B cell (primary cell): ENCODE measurements at places on chromosomes 2 and 18.
A peak's percentile ranks its signal among the peaks of the same experiment; 100 is the strongest.

- no peak for DNase-seq
Measured at GRCh38 chr18:2714140-2714539, 58.6 kb downstream of the SMCHD1 start.

- DNase-seq: peak; percentile 93
Measured at GRCh38 chr2:84939426-84940087, 31.4 kb upstream of the KCMF1 start.

DNA sequence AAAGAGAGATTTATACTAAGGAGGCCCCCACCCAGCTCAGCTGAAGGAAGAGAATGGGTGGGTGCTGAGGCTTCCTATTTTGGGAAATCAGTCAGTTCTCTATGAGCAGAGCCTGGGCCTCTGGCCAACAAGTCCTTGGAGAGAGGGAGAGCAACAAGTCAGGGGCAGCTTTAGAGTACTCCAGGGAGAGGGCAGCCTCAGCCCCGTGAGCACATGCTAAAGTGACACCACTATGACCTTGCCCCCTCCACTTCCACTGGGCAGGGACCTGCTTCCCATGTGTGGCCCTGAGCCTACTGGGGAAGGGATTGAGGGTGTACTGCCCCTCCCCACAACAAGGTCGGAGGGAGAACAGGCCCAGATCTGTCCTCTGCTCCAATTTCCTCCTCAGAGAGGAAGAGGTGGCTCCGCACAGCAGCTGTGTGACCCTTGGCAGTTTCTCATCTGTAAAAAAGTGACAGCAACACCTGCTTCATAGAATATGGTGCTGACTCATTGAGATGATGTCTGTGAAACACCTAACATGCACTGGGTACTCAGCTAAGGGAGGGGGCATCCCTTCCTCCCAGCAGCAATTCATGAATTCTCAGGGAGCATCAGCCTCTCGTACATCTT lies 72.9 kb downstream of the CLHC1 start:
- no peak for DNase-seq

DNA sequence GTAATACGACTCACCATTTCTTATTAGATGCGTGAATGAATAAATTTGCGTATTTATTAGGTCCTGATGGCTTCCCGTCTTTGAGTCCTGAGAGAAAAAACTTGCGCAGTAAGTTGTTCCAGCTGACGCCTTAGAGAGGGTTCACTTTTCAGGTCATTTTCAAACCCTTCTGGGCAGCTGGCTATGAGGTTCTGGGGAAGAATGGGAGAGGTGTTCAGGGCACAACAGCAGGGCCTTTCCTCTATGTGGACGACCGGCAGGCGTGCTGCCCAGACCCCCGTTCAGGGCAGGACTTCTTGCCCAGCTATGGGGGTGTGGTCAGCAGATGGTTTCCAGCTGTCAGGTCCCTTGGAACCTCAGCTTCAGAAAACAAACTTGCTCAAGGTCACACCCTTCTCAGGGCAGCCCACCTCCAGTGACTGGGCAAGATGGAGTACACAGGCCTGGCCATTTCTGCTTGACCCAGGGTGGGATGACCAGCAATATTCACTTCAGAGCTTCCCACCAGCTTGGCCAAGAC lies 61.1 kb upstream of the TNP1 start:
- DNase-seq: no peak

DNA sequence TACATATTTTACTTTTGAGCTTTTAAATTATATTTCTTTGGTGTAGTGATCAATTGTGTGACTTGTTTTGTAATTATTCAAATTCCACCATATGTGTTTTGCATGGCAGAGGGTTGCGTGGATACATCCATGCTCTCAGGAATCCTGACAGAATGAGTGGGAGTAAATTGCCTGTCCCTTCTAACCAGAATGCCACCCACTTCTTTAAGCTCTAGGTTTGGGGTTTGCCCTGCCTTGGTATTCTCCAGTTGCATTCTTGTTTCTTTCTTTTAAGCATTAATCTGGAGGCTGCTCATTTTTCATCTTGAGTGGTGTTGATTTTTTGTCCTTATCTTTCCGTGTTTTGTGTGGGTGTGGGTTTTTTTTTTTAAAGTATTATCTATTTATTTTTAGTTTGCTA lies 360.0 kb downstream of the PTPRM start:
- no peak for DNase-seq

DNA sequence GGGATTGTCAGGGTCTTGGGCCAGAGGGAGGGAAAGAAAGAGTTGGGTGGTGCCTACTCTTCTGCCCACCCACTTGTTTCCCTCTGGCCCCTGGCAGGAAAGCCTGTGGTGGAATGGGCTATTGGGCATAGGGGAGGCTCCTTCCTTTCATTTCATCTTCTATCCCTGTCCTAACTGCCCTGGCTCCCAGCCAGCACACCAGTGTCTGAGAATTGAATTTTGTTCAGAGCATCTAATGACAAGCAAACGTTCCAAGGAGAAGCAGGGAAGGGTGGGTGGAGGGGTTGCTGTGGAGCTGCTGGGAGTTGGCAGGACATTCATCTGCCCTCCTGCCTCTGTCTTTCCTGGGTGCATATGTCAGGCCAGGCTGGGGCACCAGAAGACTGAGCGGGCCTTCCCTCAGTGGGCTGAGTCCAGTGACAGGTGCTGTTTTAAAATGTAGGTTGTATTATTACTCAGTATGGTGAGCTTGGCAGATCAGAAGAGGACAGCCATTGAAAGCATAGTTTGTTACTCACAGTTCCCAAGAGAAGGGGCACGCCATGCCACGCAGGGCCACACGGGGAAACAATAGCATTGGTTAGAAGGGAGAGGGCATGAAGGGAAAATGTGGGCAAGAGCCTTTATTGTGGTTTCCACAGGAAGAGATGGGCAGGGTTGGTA lies 171.9 kb downstream of the ACOXL start:
- no peak for DNase-seq

- no peak for DNase-seq
Measured at GRCh38 chr2:138493334-138493733, 8.2 kb upstream of the SPOPL start.

GRCh38 chr2:215527736-215528135 lies 91.9 kb upstream of the FN1 start:
- no peak for DNase-seq

DNA sequence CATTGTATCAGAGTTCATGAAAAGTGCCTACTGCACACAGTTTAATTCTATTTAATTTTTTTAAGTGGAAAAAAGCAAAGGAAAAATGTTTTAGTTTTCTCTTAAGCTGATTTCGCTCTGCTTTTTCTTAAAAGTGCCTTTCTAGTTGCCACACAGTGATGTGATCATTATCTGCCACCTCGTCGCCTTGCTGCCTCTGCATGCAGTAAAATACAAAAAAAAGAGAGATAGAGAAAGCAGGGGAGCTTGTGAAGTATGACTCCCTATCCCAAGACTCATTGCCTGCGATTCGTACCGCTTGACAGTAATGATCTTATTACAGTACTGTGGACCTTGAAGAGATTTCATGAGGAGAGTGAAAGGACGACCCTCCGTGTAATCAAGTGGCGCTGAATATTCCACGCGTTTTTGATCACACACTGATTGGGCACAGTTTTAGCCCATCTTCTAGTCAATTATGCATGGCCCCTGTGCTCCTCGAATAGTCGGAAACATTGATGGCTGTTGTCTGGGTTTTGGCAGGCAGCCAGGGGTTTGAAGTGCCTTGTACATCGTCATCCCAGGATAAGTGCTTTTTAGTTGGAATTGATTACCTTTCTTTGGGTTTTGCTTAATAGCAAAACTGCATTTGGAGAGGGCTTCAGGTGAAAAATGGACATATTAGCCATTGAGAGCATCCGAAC lies 188.3 kb downstream of the GBX2 start:
- no peak for DNase-seq

- no peak for DNase-seq
Measured at GRCh38 chr2:224769489-224769888, 53.3 kb upstream of the CCDC195 start.

DNA sequence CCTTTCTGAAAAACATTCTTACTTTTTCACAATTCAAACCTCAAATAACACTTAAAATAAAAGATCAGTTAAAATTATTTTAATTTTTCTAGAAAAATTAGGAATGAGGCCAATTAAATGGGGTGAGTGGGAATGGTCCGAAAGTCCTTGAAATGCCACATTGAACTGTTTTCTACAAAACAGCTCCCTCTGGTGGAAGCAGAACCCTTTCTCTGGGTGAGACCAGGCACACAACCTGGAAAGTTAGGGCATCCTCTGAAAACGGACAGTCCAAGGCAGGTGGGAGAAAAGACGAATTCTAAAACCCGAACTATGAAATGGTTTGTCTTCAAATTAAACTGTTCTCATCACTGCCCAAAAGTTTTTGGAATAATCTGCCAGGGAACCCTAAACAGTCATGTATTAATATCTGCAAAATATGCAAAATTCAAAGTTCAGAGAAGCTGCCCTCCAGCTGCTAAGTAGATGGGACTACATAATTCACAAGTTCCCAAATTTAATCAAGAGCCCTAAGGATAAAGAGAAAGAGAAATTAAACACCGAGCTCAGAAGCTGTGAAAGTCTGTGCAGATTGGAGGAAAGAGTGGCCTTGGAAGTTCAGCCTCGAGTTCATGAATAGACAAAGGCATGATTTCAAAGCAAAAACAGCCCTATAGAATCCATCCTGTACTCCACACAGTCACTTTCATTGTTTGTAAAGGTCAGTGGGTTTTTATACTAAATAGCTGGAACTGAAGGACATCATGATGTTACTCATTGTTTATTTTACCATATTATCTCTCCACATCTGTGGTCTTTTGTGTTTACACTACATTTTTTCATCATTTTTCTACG lies 108.3 kb downstream of the PIEZO2 start:
- peak; percentile 24 for DNase-seq

DNA sequence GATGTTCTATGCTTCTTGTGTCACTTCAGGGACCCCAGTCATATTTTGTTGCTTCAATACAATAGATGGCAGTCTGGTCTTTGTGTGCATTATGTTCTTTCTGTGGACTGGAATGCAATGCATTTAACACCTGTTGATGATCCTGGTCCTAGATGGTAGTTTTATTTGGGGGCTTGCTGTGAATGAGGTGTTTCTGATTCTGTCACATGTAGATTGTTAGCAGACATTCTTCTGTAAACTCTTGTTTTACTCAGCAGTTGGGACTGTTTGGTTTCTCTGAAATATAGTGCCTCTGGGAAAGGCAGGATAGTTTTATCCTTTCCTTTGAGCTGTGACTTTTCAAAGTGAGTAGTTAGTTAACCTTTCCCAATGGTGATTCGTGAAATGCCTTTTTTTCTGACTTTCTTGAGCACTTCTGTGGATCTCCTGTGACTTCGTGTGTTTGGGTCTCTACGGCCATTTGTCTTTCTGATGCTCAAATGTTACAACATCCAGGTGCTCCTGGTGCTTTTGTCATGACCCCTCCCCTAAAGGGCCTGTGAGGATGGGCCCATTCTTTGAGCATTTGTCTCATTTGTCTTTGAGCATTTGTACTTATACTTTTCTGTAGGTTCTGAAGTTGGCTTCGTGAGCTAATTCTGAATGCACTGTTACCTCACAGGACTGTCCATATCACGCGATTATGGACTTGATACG lies 20.8 kb downstream of the ADNP2 start:
- no peak for DNase-seq

DNA sequence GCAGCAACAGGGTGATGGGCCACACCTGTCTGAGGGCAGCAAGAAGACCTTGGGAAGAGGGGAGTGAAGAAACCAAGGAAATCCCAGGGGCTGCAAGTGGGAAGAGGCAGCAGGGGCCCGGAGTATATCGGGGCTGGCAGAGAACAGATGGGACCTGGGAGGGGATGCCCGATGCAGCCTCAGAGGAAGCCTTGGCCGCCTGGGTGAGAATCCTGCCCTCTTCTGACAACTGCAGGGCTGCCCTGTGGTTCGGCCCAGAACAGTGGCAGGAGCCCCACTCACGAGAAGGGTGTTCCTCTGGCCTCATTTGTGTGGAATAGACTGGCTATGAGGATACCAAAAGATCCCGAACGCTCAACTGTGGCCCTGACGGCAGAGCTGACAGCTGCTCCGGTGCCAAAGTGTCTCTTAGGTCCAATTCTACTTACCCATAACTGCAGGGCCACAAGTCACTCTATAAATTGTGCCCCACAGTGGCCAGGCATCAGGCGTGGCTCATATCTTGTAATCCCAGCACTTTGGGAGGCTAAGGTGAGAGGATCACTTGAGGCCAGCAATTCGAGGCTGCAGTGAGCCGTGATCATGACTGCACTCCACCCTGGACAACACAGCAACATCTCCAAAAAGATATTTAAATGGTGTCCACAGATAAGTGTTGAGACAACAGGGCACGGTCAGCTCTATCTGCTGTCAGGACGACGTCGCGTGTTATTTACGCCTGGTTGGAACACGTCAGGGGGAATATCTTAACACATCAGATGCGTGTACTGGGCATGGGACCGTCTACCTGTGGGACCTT lies 23.6 kb upstream of the ID2 start:
- DNase-seq: no peak

- no peak for DNase-seq
Measured at GRCh38 chr2:164080486-164080885, 344.7 kb upstream of the FIGN start.
